ENCODE measurements at places on chromosomes 7 and 10.

DNA sequence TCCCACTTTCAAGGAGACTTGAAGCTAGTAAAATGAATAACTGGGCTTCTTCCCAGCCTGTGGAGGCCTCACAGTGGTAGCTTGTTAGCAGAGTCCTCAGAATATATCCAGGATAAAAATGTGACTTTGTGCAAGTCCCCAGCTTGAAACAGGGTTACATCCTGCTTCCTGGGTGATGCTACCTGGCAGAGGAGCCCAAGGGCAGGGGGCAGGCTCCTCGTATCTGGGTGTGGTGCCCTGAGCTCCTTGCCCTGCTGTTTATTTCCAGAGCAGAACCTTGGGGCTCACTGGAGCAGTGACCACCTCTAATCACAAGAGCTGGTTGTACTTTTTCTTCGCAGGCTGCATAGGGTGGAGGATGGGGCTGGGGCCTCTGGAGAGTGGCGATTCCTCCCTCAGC lies 94.8 kb downstream of the GRK5 start:
- no peak for DNase-seq

- no peak for DNase-seq
These were observed 32.4 kb downstream of the GPRIN2 start for GRCh38 chr10:46523962-46524471.

- no peak for DNase-seq
These were observed 10.0 kb upstream of the TLX1 start for GRCh38 chr10:101120884-101121653.

DNA sequence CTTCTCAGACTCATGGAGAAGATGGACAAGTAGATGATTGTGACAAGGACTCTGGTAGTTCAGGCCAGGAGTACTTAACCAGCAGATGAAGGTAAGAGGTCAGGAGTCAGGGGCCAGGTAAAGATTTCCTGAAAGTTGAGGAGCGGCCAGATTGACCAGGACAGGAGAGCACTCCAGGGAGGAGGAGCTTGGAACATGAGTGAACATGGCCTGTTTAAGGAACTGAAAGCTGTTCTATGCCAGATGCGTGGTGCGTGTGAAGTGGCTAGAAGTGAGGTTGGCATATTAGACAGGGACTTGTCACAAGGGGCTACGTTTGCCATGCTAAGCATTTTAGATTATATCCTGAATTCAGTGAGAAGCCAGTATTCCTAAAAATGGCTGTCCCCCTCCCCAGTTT lies 157.2 kb downstream of the WNT2 start:
- DNase-seq: no peak

DNA sequence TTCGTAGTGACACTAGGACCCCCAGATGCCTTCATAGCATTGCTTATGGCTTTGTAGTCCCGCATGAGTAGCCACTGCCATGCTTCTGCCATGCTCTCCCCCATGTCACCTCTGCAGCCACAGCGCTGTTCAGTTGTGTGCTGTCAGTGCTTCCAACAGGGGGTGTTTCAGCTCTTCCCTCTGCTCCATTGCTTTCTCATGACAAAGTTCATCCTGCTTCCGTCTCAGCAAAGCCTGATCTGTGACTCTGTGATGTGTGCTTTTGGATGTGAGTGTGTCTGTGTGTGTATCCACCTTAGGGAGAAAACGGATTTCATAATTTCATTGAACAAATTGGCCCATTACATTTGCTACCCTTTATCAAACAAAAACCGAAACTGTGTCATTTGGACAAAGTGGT lies 134.9 kb upstream of the SAMD8 start:
- DNase-seq: no peak

- no peak for DNase-seq
These were observed 165.3 kb downstream of the USP6NL start for GRCh38 chr10:11446133-11446532.

DNA sequence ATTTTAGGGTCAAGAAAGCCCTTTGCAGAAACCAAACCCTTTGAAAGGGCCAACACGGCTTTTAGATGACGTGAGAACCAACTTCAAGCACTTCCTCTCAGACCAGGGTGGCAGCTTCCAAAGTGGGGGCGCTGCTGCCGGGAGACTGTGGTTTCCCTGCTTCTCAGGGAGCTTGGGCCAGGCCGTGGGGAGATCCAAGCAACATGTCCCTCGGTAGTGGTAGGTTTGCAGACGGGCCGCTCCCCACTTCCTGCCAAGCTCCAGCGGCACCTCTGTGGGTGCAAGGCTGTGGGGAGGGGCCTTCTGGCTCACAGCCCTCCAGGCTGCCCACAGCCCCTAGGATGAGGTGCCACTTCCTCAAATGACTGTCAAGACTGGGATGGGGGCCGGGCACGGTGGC lies 132.4 kb downstream of the FAM53B start:
- DNase-seq: no peak

DNA sequence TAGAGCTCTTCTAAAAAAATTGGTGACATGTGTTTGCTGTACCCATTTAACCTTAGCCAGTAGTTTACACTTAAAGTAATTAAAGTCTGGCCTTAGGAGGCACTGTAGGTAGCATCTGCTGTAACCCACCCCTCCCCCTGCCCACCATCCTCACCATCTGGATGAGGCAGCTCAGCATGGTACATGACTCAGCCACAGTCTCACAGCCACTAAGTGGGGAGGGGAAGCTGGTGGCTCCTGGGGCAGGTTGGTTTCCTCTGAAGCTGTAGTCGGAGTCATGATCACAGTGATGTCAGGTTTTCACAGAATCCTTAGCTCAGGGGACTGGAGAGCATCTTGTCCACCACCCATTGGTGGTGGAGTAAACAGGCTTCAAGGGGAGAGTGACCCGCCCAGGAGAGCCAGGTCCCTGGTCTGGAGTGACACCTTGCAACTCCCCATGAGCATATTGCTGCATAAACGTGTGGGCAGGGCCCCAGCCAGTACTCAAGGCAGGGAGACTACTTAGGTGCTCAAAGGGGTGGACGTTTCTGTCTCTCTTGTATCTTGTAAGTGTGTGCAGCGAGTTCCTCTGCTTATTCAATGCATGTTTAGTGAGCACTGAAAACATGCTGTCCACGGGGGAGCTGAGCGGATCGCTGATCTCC lies 125.9 kb downstream of the GRK5 start:
- DNase-seq: peak; percentile 57

- DNase-seq: no peak
These were observed 8.0 kb downstream of the POLM start for GRCh38 chr7:44074349-44074695.

GRCh38 chr10:31580646-31581045 lies 261.6 kb downstream of the ZEB1 start:
- DNase-seq: no peak

DNA sequence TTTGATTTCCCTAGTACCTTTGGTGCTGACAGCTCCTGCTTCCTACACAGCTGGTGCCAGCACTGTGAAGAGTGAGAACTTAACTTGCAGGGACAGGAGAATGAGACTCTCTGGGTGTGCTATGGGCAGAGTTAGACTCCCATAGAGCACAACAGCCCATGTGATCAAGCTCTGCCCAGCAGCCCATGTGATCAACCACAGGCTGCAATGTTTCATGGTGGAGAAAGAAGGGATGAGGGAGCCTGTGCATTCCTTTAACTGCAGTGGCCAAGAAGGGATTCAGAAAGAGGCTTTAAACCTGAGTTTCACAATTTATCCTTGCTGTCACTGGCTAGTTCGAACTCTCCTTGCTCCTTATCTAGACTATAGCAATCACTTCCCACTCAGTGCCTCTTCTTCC lies 10.0 kb upstream of the MEST start:
- DNase-seq: no peak

- no peak for DNase-seq
These were observed 322.7 kb downstream of the CRPPA start for GRCh38 chr7:16098585-16099179.

GRCh38 chr7:39609113-39609934 lies 14.0 kb upstream of the RALA start:
- no peak for DNase-seq

GRCh38 chr7:33243319-33243881 lies 114.0 kb downstream of the BBS9 start:
- DNase-seq: no peak

DNA sequence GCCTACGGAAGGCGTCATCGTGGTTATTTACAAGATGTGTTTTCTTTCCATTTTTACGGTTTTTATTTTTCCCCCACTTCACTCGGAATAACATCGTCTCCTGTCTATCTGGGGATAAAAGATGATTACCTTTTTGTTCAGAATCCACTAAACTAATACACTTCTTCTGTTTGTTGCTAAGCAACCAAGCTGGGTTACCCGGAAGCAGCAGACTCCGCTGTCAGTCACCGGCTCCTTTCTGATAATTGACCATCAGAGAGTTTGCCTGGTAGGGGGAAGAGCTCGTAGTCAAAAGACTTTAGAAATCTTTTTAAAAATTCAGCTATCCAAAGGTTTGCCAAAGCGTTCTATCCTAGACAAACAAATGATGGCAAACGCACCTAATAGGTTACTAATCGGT lies 75.0 kb upstream of the SFMBT2 start:
- DNase-seq: no peak

GRCh38 chr10:132724446-132724845 lies 61.5 kb downstream of the NKX6-2 start:
- no peak for DNase-seq

GRCh38 chr7:30988351-30989005 lies 24.7 kb downstream of the GHRHR start:
- DNase-seq: no peak

DNA sequence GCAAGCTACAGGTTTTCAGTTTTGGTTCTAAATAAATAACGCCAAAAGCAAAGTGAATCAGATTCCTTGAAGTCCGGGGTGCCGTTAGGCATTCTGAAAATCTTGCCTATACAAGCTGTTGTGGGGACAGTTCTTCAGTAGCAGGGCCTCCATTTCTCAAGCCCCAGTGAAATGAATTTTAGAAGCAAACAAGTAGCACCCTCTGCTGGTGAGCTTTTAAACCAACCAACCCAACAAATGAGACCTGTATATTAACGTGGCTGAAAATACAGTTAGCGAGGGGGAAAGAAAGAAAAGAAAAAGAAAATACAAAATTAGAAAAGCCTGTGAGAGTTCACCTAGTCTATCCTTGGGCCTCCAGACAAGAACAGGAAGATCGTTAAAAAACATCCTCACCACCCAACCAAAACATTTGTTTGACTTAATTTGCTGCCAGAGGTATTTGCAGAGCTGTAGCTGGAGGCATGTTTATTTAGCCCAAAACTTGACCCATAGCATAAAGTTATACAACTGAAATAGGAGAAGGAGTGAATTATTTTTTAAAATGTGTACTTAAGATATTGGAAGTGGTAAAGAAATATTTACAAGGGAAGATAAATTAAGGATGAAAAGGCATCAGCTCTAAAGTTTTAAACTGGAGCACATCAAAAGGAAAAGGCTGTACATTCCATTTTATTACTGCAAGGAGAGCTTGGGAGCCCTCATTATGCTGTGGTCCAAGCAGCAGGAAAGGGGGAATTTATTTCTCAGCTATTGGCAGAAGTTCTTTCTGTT lies 98.9 kb downstream of the DYNC1I1 start:
- no peak for DNase-seq

DNA sequence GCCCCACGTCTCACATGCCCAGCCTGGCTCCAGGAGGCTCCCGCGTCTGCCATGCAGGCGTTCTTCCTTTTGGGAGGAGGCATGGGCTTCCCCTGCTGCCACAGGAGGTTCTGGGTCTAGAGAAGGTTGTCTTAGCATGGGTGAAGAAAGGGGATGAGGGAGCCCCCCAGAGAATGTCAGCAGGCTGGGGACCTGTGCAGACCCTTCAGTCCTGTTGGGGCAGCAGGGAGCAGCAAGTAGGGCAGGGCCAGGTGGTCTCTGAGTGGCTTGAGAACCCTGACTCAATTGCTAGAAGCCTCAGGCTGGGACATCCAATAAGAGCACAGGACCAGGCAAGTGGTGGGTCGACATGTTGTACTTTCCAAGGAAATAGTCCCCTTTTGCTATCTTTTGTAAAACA lies 34.4 kb upstream of the ADCYAP1R1 start:
- DNase-seq: no peak

DNA sequence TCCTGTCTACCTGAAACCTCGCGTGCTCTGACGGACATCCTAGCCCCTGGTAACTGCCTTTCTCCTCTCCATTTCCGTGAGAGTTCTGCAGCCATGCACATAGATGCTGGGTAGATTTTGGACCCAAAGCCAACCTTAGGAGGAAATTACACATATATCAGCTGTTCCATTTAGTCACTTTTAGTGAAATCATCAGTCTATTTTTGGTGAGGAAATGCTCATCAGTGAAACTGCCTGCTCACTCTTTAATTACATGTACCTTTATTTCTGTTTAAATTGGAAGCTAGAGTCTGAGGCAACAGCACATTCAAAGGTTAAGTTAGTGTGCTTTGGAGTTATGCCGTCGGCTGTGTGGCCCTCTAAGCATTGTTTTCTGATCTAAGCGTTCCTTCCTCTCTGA lies 231.3 kb downstream of the WDR37 start:
- no peak for DNase-seq

GRCh38 chr10:78171633-78172400 lies 138.2 kb downstream of the RPS24 start:
- DNase-seq: no peak

DNA sequence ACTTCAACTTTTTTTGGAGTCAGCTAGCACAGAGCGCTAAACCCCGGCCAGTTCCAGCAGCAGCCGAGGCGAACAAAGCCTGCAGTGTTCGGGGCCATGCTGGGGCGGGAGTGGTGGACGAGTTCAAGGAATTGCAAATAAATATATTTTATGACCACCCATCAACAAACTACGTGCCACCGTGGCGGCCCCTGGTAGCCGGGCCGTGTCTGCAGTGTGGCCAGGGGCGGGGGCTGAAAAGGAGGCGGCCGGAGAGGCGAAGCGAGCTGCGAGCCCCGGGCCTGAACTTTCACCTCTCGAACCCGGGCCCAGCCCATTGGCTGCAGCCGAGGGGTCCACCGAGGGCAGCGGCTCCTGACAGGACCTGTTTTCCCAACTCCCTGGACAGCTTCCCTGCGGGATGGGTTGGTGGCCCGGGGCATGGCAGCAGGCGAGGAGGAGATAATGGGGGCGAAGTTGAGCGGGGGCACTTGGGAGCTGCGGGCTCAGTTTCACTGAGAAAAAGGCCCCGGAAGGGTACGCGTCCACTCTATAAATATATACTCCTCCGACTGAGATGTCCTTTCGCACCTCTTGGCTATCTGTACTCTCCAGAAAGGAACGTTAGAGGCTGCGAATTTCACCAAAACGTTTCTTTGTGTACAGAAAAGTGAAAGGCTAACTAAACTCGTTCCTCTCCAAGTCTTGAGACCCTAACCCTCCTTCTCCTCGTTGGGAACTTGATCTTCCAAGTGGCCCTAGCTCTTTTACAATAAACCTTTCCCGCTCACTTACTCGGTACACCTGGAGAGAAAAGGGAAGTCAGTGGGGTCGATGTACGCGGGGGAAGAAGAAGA lies 164.6 kb upstream of the PPP1R3A start:
- no peak for DNase-seq

GRCh38 chr10:131888186-131888604 lies 12.6 kb upstream of the PPP2R2D start:
- no peak for DNase-seq

GRCh38 chr10:37667736-37668135 lies 189.7 kb downstream of the ZNF248 start:
- no peak for DNase-seq

DNA sequence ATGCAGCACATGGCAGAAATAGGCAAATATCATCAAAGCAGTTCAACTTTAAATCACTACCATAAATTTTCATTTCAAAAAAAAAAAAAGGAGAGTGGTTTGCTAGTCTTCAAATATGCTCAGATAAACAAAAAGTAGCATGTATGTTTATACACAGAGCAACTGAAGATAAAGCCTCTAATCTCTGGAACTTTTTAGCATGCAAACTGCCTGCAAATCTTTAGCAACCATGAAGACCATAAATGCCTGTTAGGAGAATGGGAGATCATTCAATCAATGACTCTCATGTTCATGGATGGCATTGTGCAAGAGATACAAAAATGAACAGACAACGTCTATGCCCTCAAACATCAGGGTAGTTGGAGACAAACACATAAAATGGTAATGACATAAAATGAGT lies 57.3 kb downstream of the ORC5 start:
- DNase-seq: no peak

Data from stimulated activated CD8-positive, alpha-beta memory T cell treated with anti-CD3 and anti-CD28 coated beads, Interleukin-15, amount 100 ng/mL, for 4 hours (primary cell).